Tibial nerve (tissue), 4 donors: ENCODE measurements at places on chromosomes 3 and 15.

DNA sequence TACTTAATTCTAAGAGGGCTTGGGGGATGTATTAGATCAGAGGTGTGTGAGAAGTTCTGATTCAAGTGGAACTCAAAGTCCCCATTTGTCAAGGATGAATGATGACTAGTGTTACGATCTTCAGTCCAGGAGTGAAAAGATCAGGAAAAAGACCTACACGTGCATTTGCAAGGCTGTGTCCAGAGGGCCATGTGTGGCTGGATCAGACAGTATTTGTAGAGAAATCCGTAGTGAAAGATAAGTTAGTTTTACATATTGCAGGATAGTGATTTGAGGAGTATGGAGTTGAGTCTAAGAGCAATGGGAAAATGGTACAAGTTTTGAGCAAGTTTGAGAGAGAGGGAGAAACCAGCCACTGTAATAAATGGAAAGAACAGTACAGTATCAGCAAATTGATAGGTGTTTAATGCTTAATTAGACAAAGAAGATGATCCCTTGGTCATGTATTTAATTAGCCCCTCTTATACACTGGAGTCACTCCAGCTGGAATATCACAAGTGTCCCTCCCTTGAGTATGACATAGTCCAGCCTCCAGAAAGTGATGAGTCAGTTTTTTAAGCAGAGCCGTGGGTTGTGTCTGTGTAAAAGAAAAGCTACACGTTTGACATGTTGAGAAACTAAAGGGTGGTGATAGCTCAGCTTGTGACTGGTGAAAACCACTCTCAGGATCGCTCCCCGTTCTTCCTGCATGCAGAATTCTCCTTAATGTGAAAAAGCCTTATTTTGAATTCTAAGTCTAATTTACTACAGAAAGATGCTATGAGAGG, 348.8 kb downstream of the ROBO1 start:
- H3K4me1 ChIP-seq: no peaks in the 10 kb centered on the region
- H3K27ac ChIP-seq: no peak overlapping the region
- no peak for DNase-seq
- no peak overlapping the region for H3K4me3 ChIP-seq
- no peaks in the 10 kb centered on the region for H3K36me3 ChIP-seq
- no peaks in the 10 kb centered on the region for H3K27me3 ChIP-seq

DNA sequence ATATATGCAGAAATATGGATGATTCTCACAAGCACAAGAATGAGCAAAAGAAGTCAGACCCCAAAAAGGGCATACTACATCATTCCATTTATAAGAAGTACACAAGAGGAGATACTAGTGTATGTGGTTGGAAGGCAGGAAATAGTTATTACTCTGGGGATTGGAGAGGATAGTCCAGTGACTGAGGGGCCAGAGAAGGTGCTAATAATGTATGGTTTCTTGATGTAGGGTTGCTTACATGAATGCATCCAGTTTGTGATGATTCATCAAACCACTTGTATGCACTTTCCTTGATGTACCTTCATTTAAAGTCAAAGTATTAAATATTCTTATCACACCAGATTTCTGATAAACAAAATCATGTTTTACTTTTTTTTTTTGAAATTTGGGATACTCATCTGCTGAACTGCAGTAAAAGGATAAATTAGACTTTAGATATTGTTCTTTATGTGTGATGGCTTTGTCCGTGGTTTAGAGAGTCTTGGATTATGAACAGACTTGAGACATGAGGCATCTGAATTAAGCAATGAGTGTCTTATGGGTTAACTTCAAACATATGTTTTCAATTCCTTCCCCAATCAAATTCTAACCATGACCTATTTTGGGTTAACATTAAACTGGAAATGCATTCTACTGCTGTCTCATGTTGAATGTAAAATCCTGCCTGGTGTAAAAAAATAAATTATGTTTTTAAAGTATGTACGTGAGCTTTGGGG, 171.2 kb downstream of the SEMA6D start:
- no peak overlapping the region for H3K4me3 ChIP-seq
- H3K36me3 ChIP-seq: no peaks in the 10 kb centered on the region
- no peak for DNase-seq
- no peak overlapping the region for H3K27ac ChIP-seq

DNA sequence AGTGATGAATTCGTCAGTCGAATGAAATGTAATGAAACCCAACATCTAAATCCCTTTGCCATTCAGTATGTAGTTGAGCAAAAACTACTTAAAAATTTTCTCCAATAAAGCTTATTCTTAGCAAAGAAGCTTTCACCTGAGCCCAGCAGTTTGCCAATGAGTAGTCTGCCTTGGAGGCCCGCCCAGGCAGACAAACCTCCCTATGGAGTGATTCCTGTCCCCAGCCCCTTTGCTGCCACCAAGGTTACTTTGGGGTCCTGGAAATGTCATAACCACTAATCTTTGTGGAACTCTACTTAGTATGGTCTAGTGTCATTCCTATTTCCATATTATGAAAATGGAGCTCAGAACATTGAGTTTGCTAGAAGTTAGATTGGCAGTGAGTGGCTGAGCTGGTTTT, 12.1 kb downstream of the UBAP1L start:
- no peak overlapping the region for H3K4me3 ChIP-seq
- H3K36me3 ChIP-seq: peaks cover 71% of the 10 kb centered on the region
- no peaks in the 10 kb centered on the region for H3K27me3 ChIP-seq
- no peak for DNase-seq
- H3K27ac ChIP-seq: no peak overlapping the region

GRCh38 chr3:138833899-138834595, 681 bp downstream of the PIK3CB start:
- H3K4me1 ChIP-seq: peaks cover 6% of the 10 kb centered on the region
- H3K4me3 ChIP-seq: peak overlapping the region; percentile 89
- DNase-seq: no peak
- H3K27ac ChIP-seq: peak overlapping the region; percentile 94
- H3K36me3 ChIP-seq: no peaks in the 10 kb centered on the region

DNA sequence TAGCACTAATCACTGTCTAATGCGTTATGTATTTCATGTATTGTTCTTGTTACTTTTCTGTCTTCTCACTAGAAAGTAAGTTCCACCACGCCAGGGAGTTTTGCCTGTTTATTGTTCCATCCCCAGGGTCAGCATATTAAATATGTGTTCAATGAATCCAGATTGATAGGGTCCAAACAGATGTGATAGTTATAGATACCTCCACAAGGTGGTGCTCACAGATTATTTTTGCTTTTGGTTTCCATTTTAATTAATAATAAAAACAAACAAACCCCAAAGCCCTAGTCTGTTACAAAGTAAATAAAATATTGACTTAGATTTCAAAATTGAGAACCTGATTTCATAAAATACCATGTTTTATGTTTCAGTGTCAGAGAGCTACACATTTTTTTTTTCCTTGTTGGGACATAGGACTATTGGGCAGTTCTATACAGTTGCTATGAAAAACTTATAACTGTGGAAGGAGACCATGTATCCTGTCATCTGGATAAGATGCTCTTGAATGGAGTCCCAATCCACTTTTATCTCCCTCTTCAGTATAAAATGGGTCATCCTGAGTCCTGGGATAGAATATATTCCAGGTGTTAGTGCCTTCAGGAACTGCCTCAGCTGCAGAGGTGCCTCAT, 12.4 kb downstream of the OTOL1 start:
- no peak for DNase-seq
- no peak overlapping the region for H3K27ac ChIP-seq
- H3K4me1 ChIP-seq: no peaks in the 10 kb centered on the region
- no peaks in the 10 kb centered on the region for H3K36me3 ChIP-seq
- no peaks in the 10 kb centered on the region for H3K27me3 ChIP-seq

DNA sequence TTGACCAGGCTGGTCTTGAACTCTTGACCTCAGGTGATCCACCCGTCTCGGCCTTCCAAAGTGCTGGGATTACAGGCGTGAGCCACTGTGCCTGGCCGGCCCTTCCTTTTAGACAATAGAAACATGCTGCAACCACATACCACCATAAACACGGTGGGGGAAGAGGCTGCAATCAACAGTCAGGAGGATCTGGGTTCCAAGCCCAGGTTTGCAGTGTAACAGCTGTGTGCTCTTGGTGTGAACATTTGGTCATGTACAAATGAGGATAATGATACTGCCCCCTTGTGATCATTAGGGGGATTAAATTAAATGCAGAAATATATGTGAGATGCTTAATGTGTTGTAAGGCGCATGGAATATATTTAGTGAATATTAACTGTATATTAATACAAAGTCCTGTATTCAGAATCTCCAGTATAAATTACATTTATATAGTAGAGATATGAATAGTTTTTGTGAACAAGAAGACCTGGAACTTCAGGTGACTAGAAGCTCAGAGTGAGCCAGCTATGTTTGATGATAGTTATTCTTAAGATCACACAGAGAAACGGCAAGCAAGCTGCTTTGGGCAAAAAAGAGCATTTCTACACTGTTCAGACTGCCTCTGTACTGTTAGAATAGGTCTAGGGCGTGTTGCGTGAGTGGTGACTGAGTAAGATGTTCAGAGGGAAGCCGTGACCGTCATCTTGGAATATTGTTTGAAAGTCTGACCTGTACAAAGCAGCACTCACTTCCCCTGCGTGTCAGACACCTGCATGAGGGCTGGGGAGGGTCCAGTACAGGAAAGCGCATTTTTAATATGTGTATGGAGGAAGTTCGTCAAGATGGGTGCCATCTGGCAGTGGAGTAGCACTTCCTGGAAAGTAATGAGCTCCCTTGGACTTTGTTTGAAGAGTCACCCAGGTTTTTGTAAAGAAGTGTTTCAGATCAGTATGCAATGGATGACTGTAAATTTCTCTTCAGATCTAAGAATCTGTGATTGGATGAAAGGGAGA, 125.8 kb downstream of the PGPEP1L start:
- peaks cover 7% of the 10 kb centered on the region for H3K4me1 ChIP-seq
- DNase-seq: no peak
- H3K27ac ChIP-seq: no peak overlapping the region
- no peak overlapping the region for H3K4me3 ChIP-seq
- no peaks in the 10 kb centered on the region for H3K36me3 ChIP-seq

- no peaks in the 10 kb centered on the region for H3K4me1 ChIP-seq
- DNase-seq: peak; percentile 54
- peak within 1 kb of the TSS; percentile 73 for H3K4me3 ChIP-seq
- no peaks in the 10 kb centered on the region for H3K27me3 ChIP-seq
- H3K27ac ChIP-seq: peak within 1 kb of the TSS; percentile 45
Measured at GRCh38 chr3:190862209-190863118, at the start of gene GMNC. Gene GMNC (minus strand): TSS chr3:190862694. CDS start chr3:190862615, 79 bp downstream.

- H3K27me3 ChIP-seq: peaks cover 38% of the 10 kb centered on the region
- peak within 1 kb of the TSS; percentile 28 for H3K4me3 ChIP-seq
- peaks cover 33% of the 10 kb centered on the region for H3K4me1 ChIP-seq
- H3K36me3 ChIP-seq: no peaks in the 10 kb centered on the region
Measured at GRCh38 chr3:54122324-54123002, at the start of gene CACNA2D3. Gene CACNA2D3 (plus strand): TSS chr3:54122552.

DNA sequence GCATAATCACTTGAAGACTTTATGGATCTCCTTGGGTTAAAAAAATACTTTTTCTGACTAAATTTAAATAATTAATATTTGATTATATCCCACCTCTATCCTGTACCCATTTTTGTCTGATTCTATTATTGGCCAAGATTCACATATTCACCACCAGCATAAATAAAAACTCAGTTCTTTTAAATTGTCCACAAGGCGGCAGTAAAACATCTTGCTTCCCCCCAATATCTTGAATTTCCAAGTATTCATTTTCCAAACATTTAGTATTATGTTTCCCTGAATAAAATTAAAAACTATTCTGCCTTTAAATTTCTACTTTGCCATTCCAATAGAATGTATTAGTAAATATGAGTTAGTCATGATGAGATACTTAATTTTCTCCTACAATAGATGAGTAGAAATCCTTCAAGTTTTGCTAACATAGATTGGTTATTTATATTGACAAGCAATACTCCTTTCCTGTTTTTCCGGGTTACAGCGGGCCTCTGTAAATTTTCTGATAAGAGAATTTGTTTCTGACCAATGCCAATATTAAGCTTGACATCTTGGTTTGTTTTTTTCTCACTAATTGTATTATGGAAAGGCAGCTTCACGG, 218.7 kb upstream of the MDFIC2 start:
- H3K4me1 ChIP-seq: no peaks in the 10 kb centered on the region
- no peak overlapping the region for H3K4me3 ChIP-seq
- no peaks in the 10 kb centered on the region for H3K36me3 ChIP-seq
- no peaks in the 10 kb centered on the region for H3K27me3 ChIP-seq
- H3K27ac ChIP-seq: no peak overlapping the region

GRCh38 chr3:180283251-180283650, 246.5 kb upstream of the PEX5L start:
- no peak overlapping the region for H3K4me3 ChIP-seq
- no peak overlapping the region for H3K27ac ChIP-seq
- DNase-seq: no peak
- H3K36me3 ChIP-seq: no peaks in the 10 kb centered on the region

DNA sequence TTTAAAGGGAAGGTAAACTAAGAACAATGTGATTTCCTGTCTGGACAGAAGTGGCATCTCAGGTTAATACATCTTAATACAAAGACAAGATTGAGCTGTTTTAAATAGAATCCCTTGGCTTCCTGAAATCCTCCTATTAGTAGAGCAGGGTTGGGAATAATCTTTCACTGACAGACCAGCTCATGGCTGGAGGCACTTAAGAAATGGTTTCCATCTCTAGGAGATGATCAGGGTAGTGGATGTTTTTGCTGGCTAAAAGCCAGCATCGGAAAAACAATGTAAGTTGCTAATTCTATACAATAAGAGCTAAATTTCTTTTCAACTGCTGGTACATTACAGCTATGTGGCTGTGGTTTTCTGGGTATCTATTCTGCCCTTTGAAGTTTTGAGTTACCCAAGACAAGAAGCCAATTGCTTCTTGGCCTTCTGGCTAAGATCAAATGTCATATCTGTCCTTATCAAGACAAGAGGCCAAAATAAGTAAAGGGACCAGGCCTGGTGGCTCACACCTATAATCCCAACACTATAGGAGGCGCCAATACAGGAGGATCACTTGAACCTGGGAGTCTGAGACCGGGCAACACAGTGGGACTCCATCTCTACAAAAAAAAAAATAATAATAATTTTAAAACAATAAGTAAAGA, 49.6 kb downstream of the SHQ1 start:
- no peak overlapping the region for H3K4me3 ChIP-seq
- no peak overlapping the region for H3K27ac ChIP-seq
- no peaks in the 10 kb centered on the region for H3K4me1 ChIP-seq
- DNase-seq: no peak

DNA sequence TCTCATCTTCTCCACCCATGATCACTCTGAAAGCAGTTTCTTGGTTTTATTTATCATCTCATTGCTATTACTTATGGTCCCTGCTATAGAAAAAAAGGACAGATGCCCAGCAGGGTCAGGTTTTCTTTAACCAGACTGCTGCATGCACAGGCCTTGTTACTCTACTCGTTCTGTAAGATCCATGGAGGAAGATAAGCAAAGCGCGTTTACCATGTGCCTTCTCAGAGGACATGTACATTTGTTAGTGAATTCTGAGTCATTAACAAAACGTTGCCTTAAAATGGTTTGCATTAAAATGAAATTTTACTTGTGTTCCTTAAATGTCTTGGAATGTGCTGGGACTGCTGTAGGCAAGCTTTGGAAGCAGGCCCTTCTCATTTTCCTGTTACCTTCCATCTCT, 657.3 kb upstream of the KCNMB2 start:
- DNase-seq: no peak
- H3K27ac ChIP-seq: no peak overlapping the region
- H3K4me3 ChIP-seq: no peak overlapping the region
- no peaks in the 10 kb centered on the region for H3K36me3 ChIP-seq
